AML-193 (cell line): ENCODE measurements at places on chromosomes 3 and 15.

DNA sequence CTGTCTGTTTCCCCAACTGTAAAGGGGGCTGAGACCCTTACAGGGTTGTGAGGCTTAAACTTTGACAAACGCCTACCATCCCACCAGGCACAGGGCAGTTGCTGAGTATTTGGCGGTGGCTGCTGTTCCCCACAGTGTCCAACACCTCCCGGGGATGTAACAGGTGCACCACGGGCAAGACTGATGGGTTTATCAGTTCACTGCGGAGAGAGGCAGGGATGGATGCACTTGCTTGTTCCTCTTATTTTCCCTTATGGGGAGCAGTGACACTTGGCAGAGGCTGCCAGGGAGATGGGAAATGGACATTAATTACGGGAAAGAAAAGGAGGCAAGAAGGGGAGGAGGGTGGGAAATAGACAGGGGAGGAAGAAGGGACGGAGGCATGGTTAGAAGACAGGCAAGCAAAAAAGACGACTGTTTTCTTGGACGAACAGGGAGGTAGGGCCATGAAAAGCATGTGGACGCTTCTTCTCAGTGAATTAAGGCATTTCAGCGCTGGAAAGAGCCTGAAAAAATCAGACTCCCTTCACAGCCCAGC lies 16.6 kb upstream of the ADIPOQ start:
- no peak for DNase-seq

DNA sequence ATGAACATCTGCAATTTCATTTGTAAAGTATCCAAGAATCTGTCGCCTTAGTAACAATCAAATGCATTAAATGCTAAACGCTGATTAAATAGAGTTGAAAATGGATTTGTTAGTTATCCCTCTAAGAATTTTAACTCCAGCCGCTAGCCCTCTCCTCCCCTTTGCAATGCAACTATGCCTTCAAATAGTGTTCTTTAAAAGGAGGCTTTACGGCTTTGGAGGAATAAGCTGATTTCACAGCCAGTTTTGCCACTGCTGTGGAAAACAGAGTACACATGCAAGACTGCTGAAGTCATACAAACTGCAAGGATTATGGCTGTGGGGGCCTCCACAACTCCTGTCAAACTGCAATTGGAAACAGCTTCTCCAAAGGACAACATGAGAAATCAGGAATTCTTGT lies 89.2 kb downstream of the CERS3 start:
- DNase-seq, result no peak

- DNase-seq, result no peak
Measured at GRCh38 chr3:110743202-110743601, 328.4 kb upstream of the NECTIN3 start.

GRCh38 chr3:48086705-48087104 lies 70.5 kb upstream of the MAP4 start:
- DNase-seq, result no peak
